DMS53 (cell line): ENCODE measurements at places on chromosomes 1 and 21.
A peak's percentile ranks its signal among the peaks of the same experiment; 100 is the strongest.

GRCh38 chr1:4510276-4510691 lies 144.1 kb upstream of the AJAP1 start:
- no peak for DNase-seq

DNA sequence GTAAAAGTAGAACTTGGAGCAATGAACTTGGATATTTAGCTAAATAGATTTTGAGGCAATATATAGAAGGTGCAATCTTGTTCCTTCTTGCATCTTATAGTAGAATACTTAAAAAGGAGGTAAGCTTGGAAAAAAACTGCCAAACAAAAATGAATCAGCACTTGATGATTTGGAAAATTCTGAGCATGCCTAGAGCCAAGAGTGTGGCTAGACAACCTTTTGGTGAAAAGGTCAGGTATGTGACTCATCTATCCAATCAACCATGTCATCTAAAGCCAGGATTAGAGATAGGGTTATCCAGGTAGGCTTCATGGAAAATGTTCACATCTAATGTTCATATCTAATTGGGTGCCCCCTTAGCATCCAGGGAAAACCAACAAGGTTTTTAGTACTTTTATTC lies 515.0 kb downstream of the COL11A1 start:
- peak; percentile 72 for DNase-seq

GRCh38 chr1:18597160-18598042 lies 33.2 kb upstream of the PAX7 start:
- peak; percentile 57 for DNase-seq

DNA sequence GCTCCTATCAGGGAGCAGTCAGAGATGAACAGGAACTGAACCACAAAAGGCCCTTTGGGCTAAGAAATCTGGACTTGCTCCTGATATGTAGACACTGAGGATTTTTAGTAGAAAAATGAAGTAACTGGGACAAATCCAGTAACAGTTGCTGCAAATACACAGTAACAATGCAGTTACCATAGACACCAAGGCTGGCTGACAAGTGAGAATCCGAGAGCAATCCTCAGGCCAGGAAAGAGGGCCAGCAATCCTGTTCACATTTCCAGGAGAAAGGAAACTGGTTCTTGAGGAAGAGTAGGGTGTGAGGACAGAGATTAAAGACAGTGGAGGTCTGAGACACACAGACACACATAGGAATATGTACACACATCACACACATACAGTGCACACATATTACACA lies 9.3 kb upstream of the LORICRIN start:
- DNase-seq, result no peak

DNA sequence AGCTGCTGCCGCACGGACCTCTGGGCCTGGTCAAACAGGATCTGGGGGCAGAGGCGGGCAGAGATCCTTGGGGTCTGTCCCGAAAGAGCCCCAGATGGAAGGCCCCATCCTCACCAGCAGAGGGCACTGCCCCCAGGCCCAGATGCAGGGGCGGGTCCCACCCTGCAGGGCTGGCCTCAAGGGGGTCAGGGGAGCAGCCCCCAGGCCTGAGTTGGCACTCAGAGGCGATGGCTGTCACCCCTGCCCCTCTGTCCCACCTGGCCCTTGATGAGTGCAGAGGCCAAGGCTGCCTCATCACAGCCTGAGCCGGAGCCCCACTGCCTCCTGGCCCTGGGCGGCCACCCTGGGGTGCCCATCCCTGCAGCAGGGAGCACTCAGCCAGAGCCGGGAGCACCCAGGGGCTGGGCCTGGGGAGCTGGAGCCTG lies 5.7 kb downstream of the ACAP3 start:
- DNase-seq, result no peak

DNA sequence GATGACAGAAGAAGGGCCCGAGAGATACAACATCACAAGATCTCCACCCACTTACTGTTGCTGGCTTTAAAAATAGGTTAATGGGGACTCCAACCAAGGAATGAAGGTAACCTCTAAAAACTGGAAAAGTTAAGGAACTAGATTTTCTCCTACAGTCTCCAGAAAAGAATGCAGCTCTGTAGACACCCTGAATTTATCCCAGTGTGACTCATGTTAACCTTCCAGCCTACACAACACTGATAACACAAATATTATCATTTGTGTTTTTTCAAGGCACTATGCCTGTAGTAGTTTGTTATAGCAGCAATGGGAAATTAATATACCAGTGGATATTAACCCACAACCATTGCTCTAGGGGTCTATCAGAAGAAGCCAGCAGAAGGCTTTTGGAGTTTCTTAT lies 730.7 kb upstream of the ZP4 start:
- DNase-seq, result no peak
